RWPE2 (cell line): ENCODE measurements at places on chromosomes 1 and 21.

DNA sequence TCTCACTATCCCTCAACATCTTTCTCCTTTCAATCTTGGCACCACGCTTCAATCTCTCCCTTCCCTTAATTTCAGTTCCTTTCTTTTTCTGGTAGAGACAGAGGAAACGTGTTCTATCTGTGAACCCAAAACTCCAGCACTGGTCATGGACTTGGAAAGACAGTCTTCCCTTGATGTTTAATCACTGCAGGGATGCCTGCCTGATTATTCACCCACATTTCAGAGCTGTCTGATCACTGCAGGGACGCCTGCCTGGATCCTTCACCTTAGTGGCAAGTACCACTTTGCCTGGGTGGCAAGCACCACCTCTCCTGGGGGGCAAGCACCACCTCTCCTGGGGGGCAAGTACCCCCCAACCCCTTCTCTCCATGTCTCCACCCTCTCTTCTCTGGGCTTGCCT is 27.8 kb downstream of the SELL start:
- no peak for DNase-seq

GRCh38 chr1:86692641-86693040 is 11.7 kb upstream of the SH3GLB1 start:
- no peak for DNase-seq

- no peak for DNase-seq
Measured at GRCh38 chr1:156021093-156021428, 310 bp upstream of the SSR2 start.

DNA sequence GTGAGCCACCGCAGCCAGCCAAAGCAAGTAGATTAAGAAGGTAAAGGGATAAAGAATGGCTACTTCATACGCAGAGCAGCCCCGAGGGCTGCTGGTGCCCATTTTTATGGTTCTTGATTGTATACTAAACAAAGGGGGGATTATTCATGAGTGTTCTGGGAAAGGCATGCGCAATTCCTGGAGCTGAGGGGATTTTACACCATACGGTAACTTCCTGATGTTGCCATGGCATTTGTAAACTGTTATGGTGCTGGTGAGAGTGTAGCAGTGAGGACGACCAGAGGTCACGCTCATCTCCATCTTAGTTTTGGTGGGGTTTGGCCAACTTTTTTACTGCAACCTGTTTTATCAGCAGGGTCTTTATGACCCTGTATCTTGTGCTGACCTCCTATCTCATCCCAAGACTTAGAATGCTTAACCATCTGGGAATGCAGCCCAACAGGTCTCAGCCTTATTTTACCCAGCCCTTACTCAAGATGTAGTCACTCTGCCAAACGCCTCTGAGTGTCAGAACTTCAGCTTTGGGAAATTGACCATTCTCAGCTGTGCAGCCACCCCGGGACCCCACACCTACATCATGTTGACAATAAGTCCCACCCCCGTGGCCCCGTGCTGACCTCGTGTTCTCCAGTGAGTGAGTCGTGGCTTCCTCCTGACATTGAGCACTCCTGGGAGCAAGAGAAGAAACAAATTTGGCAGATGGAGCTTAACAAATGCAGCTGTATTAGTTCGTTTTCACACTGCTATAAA is 149.4 kb upstream of the COL6A1 start:
- DNase-seq = no peak

GRCh38 chr1:11610629-11611180 is 43.5 kb downstream of the FBXO2 start:
- no peak for DNase-seq

- DNase-seq = no peak
Measured at GRCh38 chr1:187262731-187263130, 434.0 kb downstream of the PLA2G4A start.

- DNase-seq = no peak
Measured at GRCh38 chr1:33683913-33684312, 180.0 kb upstream of the HMGB4 start.

- DNase-seq = no peak
Measured at GRCh38 chr1:163315773-163316374, 5.9 kb upstream of the NUF2 start.

DNA sequence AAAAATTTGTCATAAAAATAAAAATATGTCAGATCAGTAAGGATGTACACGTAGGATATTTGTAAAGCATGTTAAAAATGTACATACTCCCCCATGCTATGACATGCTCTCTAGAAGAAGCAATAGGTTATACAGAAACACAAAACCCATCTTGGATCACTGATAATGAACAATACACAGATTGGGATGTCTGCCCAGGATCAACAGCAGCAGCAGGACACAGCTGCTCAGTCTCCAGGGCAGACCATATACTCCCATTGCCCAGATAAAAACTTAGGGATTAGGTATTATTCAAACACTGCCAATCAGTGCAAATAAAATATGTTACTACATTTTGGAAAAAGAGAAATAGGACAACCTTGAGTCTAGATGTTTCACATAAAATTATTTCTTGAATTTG is 39.0 kb downstream of the DAB1 start:
- no peak for DNase-seq

DNA sequence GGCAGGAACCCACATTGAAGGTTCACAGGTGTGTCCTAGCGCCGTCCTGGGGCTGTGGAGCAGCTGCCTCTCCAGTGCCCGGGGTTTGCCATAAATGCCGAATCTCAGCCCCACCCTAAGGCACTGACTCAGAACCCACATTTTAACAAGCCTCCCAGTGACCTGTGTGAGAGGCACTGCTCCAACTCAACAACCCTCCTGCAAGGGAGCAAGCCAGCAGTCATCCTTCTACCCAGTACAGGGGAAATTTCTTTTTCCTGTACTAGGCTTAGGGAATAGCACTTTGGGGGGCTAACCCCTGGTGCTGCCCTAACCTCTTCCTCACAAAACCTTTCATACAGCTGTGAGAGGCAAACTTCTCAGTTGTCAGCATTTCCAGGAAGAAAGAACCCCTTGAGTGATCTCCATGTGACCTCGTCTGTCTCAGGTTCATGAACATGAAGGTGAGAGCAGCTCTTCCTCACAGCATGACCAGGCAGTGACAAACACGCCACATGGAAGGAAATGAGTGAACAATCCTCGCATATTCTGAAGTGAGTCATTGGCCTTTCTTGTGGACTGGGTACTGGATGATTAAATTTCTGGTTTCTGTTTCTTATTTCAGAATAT is 11.4 kb upstream of the BCAR3 start:
- DNase-seq = peak; percentile 89

DNA sequence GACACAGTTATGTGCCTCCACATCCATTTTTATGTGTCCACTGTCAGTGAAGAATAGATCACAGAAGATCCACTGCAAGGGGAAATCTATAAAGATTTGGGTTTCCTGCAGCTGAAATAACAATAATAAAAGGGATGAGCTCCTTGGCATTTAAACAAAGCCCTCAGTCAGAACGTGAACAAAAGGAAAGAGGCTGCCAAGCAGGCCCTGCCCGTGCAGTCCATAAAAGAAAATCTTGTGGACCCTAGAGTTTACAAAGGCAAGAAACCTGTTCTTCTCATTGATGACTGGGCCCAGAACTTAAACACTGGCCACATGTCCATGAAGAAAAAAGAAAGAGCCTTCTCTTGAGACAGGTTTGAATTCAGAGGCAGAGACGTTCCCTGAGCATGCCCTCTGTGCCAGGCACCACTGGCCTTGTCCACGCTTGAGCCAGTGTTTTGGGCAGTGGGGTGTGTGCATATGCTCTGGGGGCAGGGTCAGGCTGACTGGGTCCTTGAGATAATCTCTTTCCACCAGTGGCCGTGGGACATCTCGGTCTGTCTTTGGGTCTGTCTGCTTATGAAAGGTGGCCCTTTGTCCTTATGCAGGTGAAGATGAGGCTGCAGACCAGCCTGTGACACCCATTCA is 142.7 kb downstream of the HIVEP3 start:
- DNase-seq = no peak

- DNase-seq = peak; percentile 2
Measured at GRCh38 chr1:30518696-30519095, 204.7 kb downstream of the MATN1 start.

- DNase-seq = no peak
Measured at GRCh38 chr1:116253566-116254382, 119.3 kb upstream of the ATP1A1 start.

DNA sequence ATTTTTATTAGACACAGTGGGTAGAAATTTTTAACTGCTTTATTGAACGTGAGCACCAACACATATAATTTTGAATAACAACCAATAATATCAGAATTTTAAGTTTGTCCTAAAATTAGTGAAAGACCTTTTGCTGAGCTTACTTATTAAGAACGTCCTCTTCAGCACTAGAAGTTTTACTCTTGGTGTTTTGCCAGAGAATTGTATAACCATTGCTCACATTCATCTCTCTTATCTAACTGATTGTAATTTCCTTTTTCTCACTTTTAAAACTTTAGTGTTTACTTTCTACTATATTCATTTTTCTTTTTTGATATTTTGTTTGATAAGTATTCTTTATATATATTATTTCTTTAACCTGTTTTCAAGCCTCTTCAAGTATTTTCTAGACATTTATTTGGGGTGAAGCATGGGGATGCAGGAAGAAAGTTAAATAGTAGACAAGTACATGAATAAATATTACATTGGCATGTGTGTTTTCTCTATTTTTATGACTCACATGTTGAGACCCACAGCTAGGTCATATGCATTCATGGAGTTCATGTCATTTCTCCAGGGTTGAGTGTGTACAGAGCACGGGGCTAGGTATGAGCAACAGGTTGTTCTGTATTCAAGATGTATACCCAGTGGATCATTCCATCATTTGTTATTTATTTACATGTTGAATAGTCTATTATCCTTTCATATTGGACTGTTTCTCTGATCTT is 90.6 kb downstream of the ATP6V1G3 start:
- DNase-seq = no peak

DNA sequence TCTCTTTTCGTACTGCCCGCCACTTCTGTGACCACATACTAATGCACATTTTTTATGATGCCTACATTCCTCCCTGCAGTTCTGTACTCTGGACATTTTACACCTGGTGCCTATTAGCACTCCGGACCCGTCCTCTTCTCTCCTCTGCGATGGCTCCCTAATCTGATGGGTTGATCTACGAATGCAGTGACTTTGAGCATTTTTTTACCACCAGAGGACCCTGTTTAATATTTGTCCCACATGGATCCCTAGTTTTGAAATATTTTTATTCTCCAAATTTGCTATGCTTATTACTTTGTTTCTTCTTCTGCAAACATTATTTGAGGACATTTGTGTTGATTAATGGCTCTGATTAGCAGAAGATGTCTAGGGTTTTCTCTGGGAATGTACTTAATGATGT is 5.2 kb downstream of the PPFIA4 start:
- DNase-seq = no peak

GRCh38 chr1:22708777-22709176 is 1.9 kb upstream of the EPHB2 start:
- no peak for DNase-seq

DNA sequence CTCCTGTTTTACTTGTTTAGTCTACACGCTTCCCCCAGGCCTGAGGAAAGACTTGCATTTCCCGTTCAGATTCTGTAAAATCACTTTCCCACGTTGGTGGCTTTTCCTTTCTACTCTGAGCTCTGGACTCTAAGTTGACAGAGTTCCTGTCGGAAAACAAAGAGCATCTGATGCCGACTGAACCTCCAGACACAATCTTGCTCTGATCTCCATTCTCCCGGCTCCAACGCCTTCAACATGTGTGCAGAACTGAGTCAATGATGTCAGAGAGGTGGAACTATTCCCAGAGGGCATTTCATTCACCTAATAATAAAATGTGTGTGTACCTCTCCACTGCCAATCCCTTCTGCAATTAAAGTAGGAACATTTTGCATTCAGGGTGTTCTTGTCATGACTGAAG is 147.7 kb downstream of the MIS18A start:
- no peak for DNase-seq

DNA sequence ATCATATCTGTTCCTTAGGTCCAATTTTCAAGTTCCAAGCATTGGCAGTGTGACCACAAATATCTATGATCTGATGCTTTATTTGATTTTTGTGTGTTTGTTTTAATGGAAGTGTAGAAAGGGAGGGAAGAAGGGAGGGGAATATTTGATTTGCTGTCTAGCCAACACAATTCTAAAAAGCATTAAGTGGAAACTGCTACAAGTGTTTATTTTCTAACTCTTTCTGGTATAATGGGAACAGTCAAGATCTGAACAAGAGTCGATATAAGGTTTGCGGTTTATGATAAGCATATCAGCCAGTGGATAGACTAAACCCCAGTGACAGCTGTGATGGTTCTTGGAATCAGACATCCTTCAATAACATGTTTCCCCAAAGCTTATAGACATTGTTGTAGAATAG is 267.8 kb upstream of the SNX7 start:
- no peak for DNase-seq

DNA sequence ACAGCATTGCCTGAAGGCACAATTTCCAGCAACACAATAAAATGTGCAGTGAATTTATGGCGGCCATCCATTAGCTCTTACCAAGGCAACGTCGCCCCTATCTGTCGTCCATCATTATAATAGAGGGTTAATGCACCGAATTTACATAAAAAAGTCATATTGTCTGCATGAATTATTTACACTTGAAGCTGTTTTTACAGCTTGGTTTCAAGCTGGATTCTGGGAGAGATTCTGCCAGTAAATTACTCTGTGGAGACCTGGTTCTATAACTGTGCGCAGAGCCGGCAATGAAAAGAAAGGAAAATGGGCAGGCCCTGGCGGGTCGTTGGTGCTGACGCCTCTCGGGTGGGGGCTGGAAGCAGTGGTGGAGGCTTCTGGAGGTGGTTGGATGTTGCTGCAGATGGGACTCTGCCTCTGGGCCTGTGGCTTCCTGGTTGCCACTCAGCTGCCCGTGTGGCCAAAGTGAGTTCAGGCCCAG is 48.9 kb upstream of the POU3F1 start:
- no peak for DNase-seq

- no peak for DNase-seq
Measured at GRCh38 chr1:13751458-13751871, 51.5 kb downstream of the PRDM2 start.

- DNase-seq = no peak
Measured at GRCh38 chr1:21302747-21303715, 12.8 kb upstream of the ECE1 start.

- no peak for DNase-seq
Measured at GRCh38 chr1:95926331-95926730, 692.3 kb downstream of the RWDD3 start.

DNA sequence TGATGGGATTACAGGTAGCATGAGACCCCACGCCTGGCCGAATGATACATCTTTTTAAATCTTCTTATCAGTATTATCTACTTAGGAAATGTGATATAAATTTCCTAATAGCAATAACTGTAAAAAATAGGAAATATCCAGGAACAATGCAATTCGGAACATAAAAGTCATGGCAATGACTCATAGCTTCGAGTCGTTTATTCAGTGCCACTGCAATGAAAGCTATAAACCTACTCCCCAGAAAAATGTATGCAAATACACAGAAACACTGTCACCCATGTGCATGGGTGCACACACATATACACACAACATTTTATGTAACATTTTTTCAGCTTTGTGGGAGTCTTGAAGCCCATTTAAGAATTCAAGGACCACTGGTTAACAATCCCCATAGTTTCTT is 194.6 kb downstream of the PATJ start:
- no peak for DNase-seq
